A673 (cell line): ENCODE measurements at places on chromosomes 16 and 17. TPM values are rescaled to one million over a fixed set of nuclear protein-coding genes. Genes with fewer than 3 reads are reported as not detected.

The USP6 gene
- total RNA-seq: 0.07 and 0.24 TPM in 2 replicates

DNA sequence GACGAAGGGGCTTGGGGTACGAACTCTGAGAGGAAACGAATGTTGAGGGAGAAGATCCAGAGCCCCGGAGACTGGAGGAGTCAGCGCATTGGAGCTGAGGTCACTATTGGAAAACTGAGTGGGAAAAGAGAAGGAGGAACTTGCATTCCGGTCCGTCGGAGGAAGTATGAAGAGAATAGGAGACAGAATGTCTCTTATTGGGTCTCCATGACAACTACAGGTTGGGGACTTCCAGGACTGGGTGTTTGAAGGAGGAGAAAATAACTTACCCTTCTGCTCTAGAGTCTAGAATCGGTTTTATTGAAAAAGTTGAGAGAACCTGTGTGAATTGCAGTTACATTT lies 537 bp downstream of the GOSR1 start:
- H3K27ac ChIP-seq: peak overlapping the region; percentile 95
- H3K36me3 ChIP-seq: peaks cover 31% of the 10 kb centered on the region
- no peak for DNase-seq

- H3K4me3 ChIP-seq: no peak overlapping the region
- no peaks in the 10 kb centered on the region for H3K36me3 ChIP-seq
- no peak overlapping the region for H3K27ac ChIP-seq
- peaks cover 10% of the 10 kb centered on the region for H3K4me1 ChIP-seq
These were observed 47.6 kb upstream of the RBBP6 start for GRCh38 chr16:24491731-24492130.

- no peak overlapping the region for H3K27ac ChIP-seq
- no peak for DNase-seq
- no peaks in the 10 kb centered on the region for H3K4me1 ChIP-seq
- no peaks in the 10 kb centered on the region for H3K36me3 ChIP-seq
- no peak overlapping the region for H3K4me3 ChIP-seq
These were observed 10.5 kb downstream of the OMG start for GRCh38 chr17:31286587-31286986.

- no peaks in the 10 kb centered on the region for H3K36me3 ChIP-seq
- H3K27me3 ChIP-seq: no peaks in the 10 kb centered on the region
- DNase-seq: no peak
- H3K4me3 ChIP-seq: no peak overlapping the region
- peaks cover 9% of the 10 kb centered on the region for H3K4me1 ChIP-seq
- no peak overlapping the region for H3K27ac ChIP-seq
These were observed 189.9 kb downstream of the SEC14L1 start for GRCh38 chr17:77330602-77331081.

DNA sequence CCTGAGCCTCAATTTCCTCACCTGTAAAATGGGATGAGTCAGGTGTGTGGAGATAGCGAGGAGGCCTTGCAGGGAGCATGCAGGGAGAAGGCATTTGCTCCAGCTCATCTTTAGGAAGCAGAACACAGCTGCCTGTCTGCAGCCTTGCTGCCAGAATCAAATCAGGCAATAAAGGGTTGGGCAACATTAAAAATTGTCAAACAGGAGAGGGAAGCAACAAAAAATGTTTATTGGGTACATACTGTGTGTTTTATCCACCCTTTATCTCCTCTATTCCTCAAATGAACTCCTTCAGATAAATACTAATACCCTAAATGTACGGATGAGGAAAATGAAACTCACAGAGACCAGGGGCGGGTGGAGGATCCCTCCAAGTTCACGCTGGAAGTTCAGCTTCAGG lies 12.2 kb downstream of the KRT16 start:
- no peak overlapping the region for H3K27ac ChIP-seq
- no peaks in the 10 kb centered on the region for H3K36me3 ChIP-seq
- H3K4me1 ChIP-seq: no peaks in the 10 kb centered on the region
- H3K27me3 ChIP-seq: no peaks in the 10 kb centered on the region

GRCh38 chr16:55478827-55479429 lies at the start of gene MMP2:
Gene MMP2 (plus strand): TSS chr16:55479198. CDS start chr16:55479480, 282 bp downstream.
- no peak within 1 kb of the TSS for H3K27ac ChIP-seq
- peaks cover 6% of the 10 kb centered on the region for H3K4me1 ChIP-seq
- H3K4me3 ChIP-seq: peak within 1 kb of the TSS; percentile 63
- H3K36me3 ChIP-seq: no peaks in the 10 kb centered on the region
- peaks cover 5% of the 10 kb centered on the region for H3K27me3 ChIP-seq

- no peak for DNase-seq
- peaks cover 46% of the 10 kb centered on the region for H3K36me3 ChIP-seq
- no peaks in the 10 kb centered on the region for H3K4me1 ChIP-seq
- H3K27ac ChIP-seq: no peak overlapping the region
- H3K4me3 ChIP-seq: no peak overlapping the region
These were observed 21.3 kb downstream of the MBTPS1 start for GRCh38 chr16:84095466-84095865.

The PRSS33 gene
- total RNA-seq: not detected in 2 replicates

The CSH2 gene
- total RNA-seq: not detected in 2 replicates

The KCNJ12 gene
- 1.2 and 2.1 TPM in 2 replicates for total RNA-seq

DNA sequence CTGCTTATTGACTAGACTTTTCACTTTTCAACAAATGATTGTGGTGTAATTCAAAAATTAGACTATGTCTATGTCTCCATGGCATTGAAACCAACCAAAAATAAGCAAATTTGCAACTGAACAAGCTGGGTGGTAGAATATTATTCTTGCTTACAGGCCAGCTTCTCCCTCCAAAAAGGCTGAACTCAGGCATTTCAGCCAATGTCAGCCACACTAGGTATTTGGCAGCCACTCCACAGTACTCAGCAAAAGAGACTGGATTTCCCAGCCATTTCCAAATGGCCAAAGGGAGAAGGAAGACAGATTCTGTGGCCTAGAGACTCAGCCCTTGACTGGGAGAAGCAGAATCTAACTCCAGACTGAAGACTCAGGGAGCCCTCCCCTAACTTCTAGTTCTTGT lies 121.8 kb upstream of the IRX5 start:
- no peak overlapping the region for H3K27ac ChIP-seq
- H3K27me3 ChIP-seq: peaks cover 5% of the 10 kb centered on the region
- H3K4me3 ChIP-seq: no peak overlapping the region
- DNase-seq: no peak
- H3K36me3 ChIP-seq: no peaks in the 10 kb centered on the region
- H3K4me1 ChIP-seq: no peaks in the 10 kb centered on the region

DNA sequence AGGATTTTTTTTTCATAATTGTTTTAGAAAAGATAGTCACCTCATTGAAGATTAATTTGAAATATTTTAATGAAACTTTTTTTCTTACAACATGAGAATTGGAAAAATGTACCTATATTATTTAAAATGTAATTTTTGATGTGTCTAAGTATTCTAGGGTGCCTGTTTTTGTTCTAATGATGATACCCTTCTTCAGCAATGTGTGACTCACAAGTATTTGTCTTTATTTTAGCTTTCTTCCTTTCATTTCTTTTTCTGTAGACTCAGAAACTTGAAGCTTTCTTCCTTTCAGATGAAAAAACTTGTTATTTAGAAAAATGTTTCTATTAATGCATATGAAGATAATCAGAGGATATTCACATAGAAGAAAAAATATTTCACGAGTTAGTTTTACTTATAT lies 231.8 kb downstream of the BCAS3 start:
- H3K4me3 ChIP-seq: no peak overlapping the region
- no peaks in the 10 kb centered on the region for H3K27me3 ChIP-seq
- no peak for DNase-seq
- no peaks in the 10 kb centered on the region for H3K4me1 ChIP-seq
- no peak overlapping the region for H3K27ac ChIP-seq

- H3K4me1 ChIP-seq: no peaks in the 10 kb centered on the region
- no peak overlapping the region for H3K4me3 ChIP-seq
- H3K36me3 ChIP-seq: no peaks in the 10 kb centered on the region
These were observed 1207.5 kb upstream of the GOT2 start for GRCh38 chr16:59941594-59941993.

- no peaks in the 10 kb centered on the region for H3K4me1 ChIP-seq
- H3K4me3 ChIP-seq: no peak overlapping the region
These were observed 43.4 kb downstream of the NEUROD2 start for GRCh38 chr17:39564211-39564848.

The CMTM4 gene
- 30.3 and 37.7 TPM in 2 replicates for total RNA-seq

- DNase-seq: no peak
- peaks cover 9% of the 10 kb centered on the region for H3K4me1 ChIP-seq
- no peak overlapping the region for H3K4me3 ChIP-seq
- no peak overlapping the region for H3K27ac ChIP-seq
These were observed 92.5 kb downstream of the SSH2 start for GRCh38 chr17:29837531-29837930.

The RPL26 gene
- total RNA-seq: 1,604 and 1,668 TPM in 2 replicates

- peaks cover 11% of the 10 kb centered on the region for H3K4me1 ChIP-seq
- DNase-seq: peak; percentile 97
- no peak overlapping the region for H3K4me3 ChIP-seq
These were observed 51.2 kb upstream of the DHX40 start for GRCh38 chr17:59513934-59514841.

DNA sequence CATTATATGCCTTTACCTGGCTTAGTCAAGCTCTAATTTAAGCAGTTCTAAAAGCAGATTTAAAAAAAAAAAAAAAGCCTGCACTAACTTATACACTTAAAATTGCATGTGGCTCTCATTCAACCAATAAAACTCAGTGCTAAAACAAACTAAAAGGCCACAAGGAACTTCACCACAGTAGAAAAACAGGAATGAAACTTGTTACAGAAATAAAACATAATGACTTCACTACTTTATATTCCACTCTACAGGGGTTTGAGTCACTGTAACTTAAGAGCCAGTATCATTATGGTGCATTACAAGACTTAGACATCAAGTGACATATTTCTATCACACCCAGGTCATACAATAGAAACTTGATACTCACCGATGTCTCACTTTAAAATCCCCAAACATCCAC lies 11.1 kb downstream of the CA10 start:
- no peak overlapping the region for H3K4me3 ChIP-seq
- DNase-seq: no peak
- H3K27ac ChIP-seq: no peak overlapping the region
- no peaks in the 10 kb centered on the region for H3K4me1 ChIP-seq
- H3K36me3 ChIP-seq: no peaks in the 10 kb centered on the region

DNA sequence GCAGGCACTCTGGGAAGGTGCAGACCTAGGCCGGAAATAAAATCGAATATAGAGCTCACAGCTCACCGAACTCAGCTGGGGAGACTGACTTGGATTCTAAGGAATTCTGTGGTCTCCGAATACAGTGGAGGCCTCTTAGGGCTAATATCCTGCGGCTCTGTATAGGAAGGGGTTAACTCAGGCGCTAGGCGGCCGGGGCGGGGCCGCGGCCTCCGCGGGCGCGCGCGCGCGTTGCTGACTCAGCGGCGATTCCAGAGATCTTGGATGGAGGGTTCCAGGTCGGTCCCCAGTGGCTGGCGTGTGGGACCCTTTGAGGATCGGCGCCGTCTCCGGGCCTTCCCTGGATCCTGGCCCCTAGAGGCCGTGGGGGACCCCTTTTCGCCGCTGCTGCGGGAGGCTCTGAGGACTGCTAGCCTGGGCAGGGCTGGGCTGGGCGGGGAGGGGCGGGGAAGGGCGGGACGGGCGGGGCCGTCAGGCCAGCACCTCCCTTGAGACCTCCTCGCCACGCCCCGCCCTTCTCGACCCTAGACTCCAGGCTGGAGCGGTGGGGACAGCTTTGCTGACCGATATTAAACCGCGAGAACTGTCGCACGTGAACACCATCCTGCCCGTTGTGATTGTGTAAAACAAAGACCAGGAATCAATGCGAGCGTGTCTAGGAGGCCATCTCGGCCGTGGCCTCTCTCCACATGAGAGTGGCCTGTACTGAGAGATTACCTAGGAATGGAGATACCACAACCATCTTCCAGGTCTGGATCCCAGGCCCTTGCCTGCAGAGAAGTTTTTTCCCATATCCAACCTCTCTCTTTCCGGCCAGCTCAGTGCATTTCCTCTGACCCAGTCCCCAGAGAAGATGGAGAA lies 1.4 kb upstream of the PLEKHH3 start:
- H3K27ac ChIP-seq: peak overlapping the region; percentile 88
- no peaks in the 10 kb centered on the region for H3K27me3 ChIP-seq
- H3K4me1 ChIP-seq: peaks cover 24% of the 10 kb centered on the region
- H3K4me3 ChIP-seq: peak overlapping the region; percentile 49
- peak; percentile 83 for DNase-seq

DNA sequence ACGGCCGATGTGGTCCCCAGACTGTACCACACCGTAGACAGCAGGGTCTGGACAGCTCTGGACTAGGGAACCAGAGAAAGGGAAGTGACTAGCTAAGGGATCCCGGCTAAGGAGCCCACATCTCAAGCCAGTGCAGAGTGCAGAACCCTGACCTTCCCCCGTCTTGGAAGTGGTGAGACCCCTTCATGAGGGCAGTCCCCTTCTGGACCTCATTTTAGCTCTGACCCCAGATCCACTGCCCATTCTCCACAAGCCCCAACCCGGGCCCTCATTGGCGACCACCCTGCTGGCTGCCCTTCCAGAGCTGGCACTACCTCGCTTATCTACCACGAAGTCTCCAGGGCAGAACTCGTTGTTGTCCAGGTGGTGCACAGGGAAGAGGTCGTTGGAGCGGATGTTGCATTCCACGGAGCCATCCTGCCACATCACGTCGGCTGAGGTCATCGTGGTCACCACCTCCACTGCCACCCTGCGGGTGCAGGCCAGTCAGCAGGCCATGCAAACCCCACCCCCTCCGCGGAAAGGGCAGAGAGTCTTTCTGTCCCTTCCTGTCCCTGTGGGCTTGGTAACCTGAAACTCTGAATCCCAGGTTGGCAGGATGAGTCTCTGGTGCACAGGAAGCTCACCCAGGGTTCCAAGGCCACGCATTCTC lies 14.2 kb downstream of the SPHK1 start:
- DNase-seq: no peak
- H3K36me3 ChIP-seq: peaks cover 71% of the 10 kb centered on the region
- no peaks in the 10 kb centered on the region for H3K4me1 ChIP-seq
- H3K27ac ChIP-seq: no peak overlapping the region

The GCGR gene
- total RNA-seq: not detected in 2 replicates

GRCh38 chr16:27924411-27925118 lies 138.9 kb downstream of the GSG1L start:
- no peaks in the 10 kb centered on the region for H3K36me3 ChIP-seq
- no peak for DNase-seq
- no peak overlapping the region for H3K4me3 ChIP-seq
- H3K27ac ChIP-seq: no peak overlapping the region

- no peak overlapping the region for H3K4me3 ChIP-seq
- no peak overlapping the region for H3K27ac ChIP-seq
- no peaks in the 10 kb centered on the region for H3K36me3 ChIP-seq
- H3K27me3 ChIP-seq: no peaks in the 10 kb centered on the region
- DNase-seq: no peak
These were observed 153.6 kb upstream of the TNRC6C start for GRCh38 chr17:77804796-77805426.

The SP6 gene
- total RNA-seq: 0.15 and 0.66 TPM in 2 replicates
